Progenitor cell of endocrine pancreas (in vitro differentiated cells): ENCODE measurements at places on chromosomes 5 and 9.

- DNase-seq = no peak
Observed at GRCh38 chr5:149325894-149326293, 19.4 kb upstream of the GRPEL2 start.

DNA sequence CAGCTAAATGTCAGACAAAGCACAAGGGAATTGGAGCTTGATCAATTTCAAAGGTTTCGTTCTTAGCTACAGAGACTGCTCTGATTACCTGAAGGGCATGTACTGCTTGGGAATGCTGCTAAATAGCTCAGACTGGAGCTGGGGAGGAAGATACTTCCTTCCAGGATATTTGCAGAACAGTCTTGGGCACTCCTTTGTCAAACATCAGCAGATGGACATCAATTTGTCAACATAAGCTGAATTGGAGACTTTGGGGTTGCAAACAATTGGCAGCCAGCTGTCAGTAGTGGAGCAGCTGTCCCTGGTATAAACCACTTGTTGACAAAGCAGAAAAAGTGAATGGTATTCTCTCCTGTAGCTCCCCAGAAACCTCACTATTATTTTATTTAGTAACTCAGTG, 182.0 kb downstream of the CCDC192 start:
- no peak for DNase-seq

GRCh38 chr5:59654691-59655090, 238.8 kb downstream of the PDE4D start:
- no peak for DNase-seq

DNA sequence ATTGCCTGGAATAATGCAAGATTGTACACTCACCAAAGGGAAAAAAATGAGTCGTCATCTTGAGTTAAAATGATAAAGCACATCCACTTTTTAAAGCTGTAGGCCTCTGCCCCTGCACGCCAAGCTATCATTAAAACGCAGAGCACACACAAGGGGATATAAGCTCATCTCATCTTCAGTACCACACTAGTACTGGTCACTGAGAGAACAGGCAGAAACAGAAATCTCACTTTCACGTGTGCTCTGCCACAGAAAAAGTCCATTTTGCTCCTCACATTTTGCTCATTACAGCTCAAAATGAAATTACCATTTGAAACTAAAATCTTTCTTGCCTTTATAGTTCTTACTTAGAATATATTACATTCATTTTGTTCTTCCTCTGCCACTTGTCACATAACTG, 99.2 kb upstream of the SLC30A5 start:
- no peak for DNase-seq

- no peak for DNase-seq
Observed at GRCh38 chr9:128999581-129000206, 28.4 kb downstream of the SH3GLB2 start.

GRCh38 chr9:90274725-90275124, 367.9 kb downstream of the DIRAS2 start:
- DNase-seq = no peak

DNA sequence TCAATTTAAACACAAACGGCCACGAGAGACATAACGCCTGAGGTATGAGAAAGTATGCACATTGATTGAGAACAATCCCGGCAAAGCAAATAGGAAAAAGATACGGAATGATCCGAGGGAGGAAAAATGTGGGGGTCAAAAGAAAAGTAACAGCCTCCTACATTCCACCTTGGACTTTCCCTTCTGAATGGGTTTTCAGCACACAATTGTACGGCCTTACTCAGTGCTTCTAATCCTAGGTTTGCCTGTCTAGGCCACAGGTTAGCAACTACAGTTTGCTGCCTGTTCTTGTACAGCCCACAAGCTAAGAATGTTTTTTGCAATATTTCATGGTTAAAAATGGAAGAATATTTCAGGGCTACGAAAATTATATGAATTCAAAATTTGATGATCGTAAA, 46.2 kb upstream of the RNF20 start:
- no peak for DNase-seq

DNA sequence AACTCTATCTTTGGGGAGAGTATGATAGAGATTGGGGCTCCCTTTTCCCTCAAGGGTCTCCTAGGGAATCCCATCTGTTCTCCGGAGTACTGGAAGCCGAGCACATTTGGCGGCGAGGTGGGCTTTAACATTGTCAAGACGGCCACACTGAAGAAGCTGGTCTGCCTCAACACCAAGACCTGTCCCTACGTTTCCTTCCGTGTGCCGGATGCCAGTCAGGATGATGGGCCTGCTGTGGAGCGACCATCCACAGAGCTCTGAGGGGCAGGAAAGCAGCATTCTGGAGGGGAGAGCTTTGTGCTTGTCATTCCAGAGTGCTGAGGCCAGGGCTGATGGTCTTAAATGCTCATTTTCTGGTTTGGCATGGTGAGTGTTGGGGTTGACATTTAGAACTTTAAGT, 21.5 kb downstream of the PTGS1 start:
- DNase-seq = no peak
